Glutamatergic neuron (in vitro differentiated cells): ENCODE measurements at places on chromosomes 2 and 18.

DNA sequence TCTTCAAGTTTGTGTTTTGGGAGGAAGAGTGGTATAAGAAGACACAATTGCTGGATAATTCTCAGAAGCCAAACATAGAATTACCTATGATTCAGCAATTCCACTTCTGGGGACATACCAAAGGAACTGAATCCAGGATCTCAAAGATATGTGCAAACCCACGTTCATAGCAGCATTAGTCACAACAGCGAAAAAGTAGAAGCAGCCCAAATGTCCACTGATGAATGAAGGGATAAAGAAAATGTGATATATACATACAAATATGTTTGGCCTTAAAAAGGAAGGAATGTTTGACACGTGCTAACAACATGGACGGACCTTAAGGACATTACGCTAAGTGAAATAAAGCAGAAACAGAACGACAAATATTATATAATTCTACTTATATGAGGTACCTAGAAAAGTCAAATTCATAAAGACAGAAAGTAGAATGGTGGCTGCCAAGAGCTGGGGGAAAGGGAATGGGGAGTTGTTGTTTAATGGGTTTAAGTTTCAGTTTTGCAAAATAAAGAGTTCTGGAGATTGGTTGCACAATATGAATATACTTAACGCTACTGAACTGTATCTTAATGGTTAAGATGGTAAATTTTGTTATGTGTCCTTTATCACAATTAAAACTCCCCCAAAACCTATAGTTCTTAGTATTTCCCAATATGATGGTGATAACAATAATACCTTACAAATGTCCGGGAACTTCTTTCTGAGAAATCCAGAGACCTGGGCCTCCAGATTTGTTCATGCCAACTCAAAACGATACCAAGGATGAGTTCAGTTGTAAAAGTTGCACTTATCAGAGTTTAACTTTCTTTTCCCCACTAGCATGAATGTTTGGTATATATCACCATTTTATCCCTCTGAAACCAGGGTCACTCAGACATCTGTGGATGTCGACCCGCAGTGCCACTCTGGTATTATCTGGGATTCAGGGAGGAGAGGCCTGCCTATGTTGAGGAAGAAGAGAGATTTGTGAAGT lies 33.7 kb upstream of the WIPF1 start:
- peaks cover 2% of the 10 kb centered on the region for H3K4me1 ChIP-seq
- no peak for DNase-seq
- H3K4me3 ChIP-seq: no peak overlapping the region
- H3K27me3 ChIP-seq: no peaks in the 10 kb centered on the region
- no peak overlapping the region for H3K27ac ChIP-seq

- no peaks in the 10 kb centered on the region for H3K27me3 ChIP-seq
- H3K36me3 ChIP-seq: no peaks in the 10 kb centered on the region
Observed at GRCh38 chr2:215060861-215061536, 77.4 kb downstream of the ABCA12 start.

DNA sequence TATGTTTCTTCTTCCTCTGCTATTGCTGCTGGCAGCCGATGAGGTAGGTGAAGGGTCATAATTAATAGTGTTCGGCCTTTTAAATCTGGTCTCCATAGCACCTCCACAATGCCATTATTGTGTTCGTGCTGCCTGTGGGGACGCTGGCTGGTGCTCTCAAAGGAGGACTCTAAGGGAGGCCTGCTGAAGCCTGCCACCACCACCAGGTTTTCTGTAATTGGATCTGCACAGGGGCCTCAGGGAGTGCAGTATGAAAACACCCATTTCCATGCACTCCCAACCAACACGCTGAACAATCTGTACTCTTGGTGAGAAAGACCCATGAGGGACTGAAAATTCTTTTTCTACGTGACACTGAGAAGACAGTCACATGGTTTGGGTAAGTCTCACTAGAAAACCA lies 17.6 kb upstream of the CLIP4 start:
- H3K4me1 ChIP-seq: peaks cover 1% of the 10 kb centered on the region
- H3K4me3 ChIP-seq: no peak overlapping the region
- no peak overlapping the region for H3K27ac ChIP-seq
- no peak for DNase-seq
- H3K27me3 ChIP-seq: peaks cover 2% of the 10 kb centered on the region

- DNase-seq: no peak
- no peaks in the 10 kb centered on the region for H3K27me3 ChIP-seq
- no peak overlapping the region for H3K27ac ChIP-seq
- no peaks in the 10 kb centered on the region for H3K36me3 ChIP-seq
- H3K4me3 ChIP-seq: no peak overlapping the region
Observed at GRCh38 chr18:51417643-51418483, 220.4 kb upstream of the MEX3C start.

GRCh38 chr2:127847931-127848330 lies 10.0 kb downstream of the POLR2D start:
- no peaks in the 10 kb centered on the region for H3K36me3 ChIP-seq
- H3K4me1 ChIP-seq: no peaks in the 10 kb centered on the region
- no peak for DNase-seq
- no peaks in the 10 kb centered on the region for H3K27me3 ChIP-seq
- H3K27ac ChIP-seq: no peak overlapping the region
- no peak overlapping the region for H3K4me3 ChIP-seq

DNA sequence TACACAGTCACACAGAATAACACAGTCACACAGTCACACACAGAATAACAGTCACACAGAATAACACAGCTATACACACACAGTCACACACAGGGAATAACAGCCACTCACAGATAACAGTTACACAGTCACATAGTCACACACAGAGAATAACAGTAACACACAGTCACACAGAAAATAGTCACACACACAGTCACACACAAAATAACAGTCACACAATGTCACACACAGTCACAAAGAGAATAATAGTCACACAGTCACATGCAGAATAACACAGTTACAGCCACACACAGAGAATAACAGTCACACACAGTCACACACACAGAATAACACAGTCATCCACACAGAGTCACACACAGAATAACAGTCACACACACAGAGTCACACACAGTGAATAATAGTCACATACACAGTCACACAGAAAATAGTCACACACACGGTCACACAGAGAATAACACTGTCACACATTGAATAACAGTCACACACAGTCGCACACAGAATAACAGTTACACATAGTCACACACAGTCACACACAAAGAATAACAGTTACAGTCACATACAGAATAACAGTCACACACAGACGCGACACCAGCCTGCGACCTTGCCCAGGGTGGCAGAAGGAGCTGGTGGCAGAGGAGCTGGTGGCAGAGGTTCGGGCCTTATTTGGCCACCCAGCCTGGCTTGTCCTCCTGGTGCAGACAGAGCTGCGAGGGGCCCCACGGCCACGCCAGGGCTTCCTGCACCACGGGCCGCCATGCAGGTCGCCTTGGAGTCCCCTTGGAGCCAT lies 51.3 kb downstream of the RAMP1 start:
- no peaks in the 10 kb centered on the region for H3K36me3 ChIP-seq
- H3K27me3 ChIP-seq: peaks cover 6% of the 10 kb centered on the region
- no peak for DNase-seq
- no peaks in the 10 kb centered on the region for H3K4me1 ChIP-seq
- no peak overlapping the region for H3K27ac ChIP-seq

DNA sequence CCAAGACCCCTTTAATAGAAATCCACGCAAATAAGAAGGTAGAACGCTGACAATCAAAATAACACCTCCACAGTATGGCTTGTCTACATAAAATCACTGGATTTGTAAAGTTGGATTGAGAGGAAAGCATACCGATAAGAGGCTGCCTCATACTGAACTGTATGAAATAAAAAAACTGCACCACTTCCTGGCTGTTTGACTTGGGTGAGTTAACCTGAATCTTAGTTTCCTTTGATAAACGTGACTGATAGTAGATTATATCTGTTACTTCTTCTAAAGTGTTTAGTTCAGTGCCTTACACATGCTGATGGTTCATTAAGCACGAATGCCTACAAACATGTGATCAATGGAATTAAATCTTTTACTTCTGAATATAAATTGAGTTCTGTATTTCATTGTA lies 140.4 kb upstream of the RNF152 start:
- DNase-seq: no peak
- H3K4me3 ChIP-seq: no peak overlapping the region
- H3K4me1 ChIP-seq: peaks cover 2% of the 10 kb centered on the region
- H3K27me3 ChIP-seq: no peaks in the 10 kb centered on the region
- peaks cover 9% of the 10 kb centered on the region for H3K36me3 ChIP-seq

DNA sequence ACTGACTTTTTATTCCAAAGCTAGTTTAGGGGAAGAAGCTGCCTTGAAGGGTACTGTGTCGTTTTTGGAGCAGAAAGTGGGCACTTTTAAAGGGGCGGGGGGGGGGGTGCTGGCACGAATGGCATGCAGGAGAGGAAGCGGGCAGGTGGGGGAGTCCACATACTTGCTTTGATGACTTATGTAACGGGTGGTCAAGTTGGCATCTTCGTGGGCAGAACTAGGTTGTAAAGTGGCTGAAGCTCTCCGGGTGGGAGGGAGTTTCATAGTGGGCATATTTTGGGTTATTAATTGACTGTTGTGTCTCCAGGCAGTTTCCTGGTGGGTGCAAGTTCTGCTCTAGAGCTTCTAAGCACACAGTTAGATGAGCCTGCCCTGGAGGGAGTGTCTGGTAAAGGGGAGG lies 19.9 kb downstream of the PCARE start:
- H3K27me3 ChIP-seq: peaks cover 4% of the 10 kb centered on the region
- H3K36me3 ChIP-seq: no peaks in the 10 kb centered on the region
- no peak for DNase-seq

DNA sequence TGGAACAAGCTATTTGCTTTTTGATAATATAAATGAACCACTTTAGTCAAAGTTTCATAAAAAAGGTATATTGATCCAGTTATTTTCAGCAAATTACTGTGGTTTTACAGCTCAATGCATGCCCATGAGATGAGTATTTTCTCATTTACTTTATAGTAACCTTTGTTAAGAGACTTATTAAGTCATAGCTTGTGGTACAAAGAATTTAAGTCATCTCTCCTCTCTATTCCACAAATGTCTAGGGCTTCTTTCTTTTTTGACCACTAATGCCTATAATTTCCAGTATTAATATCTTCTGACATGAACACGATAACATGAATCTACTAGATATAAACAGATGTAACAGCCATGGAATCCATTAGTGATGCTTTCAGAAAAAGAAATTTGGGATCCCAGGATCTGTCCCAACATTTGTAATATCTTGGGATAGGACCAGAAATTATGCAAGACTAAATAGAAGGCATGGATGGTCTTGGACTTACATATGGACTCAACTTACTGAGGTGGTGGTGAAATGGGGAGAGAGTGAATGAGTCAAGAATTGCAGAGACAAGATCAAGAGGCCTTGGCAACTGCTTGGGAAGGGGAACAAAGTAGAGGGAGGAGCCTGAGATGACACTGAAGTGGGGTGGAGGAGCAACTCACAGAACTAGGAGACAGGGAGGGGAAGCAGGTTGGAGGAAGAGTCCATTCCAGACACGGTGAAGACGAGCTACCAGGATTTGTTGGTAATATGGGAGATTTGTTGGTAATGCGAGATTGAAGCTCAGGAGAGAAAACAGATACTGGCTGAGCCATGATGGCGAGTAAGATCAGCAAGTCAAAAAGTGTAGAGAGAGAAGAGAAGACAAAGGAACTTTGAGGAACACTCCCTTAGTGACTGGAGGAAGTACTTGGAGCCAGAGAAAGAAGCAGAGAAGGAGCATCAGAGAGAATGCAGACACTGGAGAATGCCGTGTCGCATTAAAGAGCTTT lies 42.4 kb upstream of the KDM3A start:
- no peak overlapping the region for H3K27ac ChIP-seq
- H3K36me3 ChIP-seq: no peaks in the 10 kb centered on the region
- peaks cover 2% of the 10 kb centered on the region for H3K27me3 ChIP-seq
- H3K4me3 ChIP-seq: no peak overlapping the region
- peaks cover 5% of the 10 kb centered on the region for H3K4me1 ChIP-seq
- DNase-seq: no peak

DNA sequence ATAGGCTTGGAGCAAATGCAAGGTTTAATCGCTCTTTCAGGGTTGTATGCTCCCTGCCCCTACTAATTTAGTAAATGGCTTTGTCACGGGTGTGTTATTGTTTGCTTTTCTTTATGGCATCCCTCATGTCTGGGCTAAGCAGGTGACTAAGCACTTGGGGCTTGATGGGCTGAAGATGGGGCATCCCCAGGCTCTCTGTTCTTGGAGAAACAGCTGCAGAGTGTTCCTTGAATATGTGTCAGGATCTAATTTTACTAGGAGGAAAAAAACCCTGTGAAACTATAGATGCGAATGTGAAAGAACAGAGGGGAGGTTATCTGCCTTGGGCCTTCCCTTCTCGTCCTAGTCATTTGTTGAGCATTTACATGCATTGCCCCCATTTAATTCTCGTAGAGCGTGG lies 94.7 kb upstream of the TAF1B start:
- peaks cover 3% of the 10 kb centered on the region for H3K4me1 ChIP-seq
- H3K27ac ChIP-seq: no peak overlapping the region
- no peaks in the 10 kb centered on the region for H3K36me3 ChIP-seq
- DNase-seq: no peak

GRCh38 chr18:63859781-63860475 lies 27.6 kb upstream of the SERPINB2 start:
- no peaks in the 10 kb centered on the region for H3K27me3 ChIP-seq
- no peaks in the 10 kb centered on the region for H3K36me3 ChIP-seq
- no peaks in the 10 kb centered on the region for H3K4me1 ChIP-seq
- no peak overlapping the region for H3K4me3 ChIP-seq

DNA sequence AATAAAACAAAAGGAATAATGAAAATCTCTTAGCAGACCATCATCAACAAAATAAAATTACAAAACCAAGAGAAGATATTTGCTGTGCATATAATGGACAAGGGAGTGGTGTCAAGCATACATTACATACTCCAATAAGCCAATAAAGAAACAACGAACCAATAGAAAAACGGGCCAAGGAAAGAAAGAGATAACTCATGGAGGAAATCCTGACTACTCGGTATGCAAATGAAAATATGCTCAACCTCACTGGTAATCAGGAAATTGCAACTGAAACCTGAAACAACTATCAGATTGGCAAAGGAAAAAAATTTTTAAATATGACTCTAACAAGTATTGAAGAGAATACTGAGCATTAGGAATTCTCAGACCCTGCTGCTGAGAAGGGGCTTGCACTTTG lies 84.7 kb downstream of the BCL2 start:
- peaks cover 11% of the 10 kb centered on the region for H3K4me1 ChIP-seq
- no peak overlapping the region for H3K4me3 ChIP-seq
- H3K36me3 ChIP-seq: no peaks in the 10 kb centered on the region
- no peak for DNase-seq

DNA sequence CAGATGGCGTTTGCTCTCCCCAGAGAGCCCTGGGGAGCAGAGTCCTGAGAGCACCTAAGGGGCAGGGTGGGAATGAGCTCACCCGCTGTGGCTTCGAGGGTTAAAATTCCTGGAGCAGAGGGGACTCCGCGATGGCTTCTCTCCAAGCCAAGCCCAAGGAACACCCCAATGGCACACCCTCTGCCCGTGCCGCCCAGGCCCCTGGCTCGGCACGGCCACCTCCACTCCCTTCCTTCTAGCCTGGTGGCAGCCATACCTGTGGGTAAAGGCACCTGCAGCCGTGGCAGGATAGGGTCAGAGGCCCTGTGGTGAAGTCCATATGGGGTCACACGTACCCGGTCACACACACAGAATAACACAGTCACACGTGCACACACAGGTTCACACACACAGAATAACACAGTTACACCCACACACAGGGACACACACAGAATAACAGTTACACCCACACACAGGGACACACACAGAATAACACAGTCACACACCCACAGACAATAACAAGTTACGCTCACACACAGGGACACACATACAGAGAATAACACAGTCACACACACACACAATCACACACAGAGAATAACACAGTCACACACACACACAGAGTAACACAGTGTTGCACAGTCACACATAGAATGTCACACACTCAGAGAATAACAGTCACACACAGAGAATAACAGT lies 50.5 kb downstream of the RAMP1 start:
- H3K4me3 ChIP-seq: no peak overlapping the region
- DNase-seq: no peak
- peaks cover 8% of the 10 kb centered on the region for H3K27me3 ChIP-seq
- H3K4me1 ChIP-seq: no peaks in the 10 kb centered on the region
- H3K36me3 ChIP-seq: no peaks in the 10 kb centered on the region
